ENCODE measurements at places on chromosomes 2 and 18.

GRCh38 chr2:38268001-38268400 lies 109.1 kb downstream of the ATL2 start:
- DNase-seq, result no peak

GRCh38 chr2:9692456-9693195 lies 61.8 kb upstream of the YWHAQ start:
- DNase-seq, result no peak

DNA sequence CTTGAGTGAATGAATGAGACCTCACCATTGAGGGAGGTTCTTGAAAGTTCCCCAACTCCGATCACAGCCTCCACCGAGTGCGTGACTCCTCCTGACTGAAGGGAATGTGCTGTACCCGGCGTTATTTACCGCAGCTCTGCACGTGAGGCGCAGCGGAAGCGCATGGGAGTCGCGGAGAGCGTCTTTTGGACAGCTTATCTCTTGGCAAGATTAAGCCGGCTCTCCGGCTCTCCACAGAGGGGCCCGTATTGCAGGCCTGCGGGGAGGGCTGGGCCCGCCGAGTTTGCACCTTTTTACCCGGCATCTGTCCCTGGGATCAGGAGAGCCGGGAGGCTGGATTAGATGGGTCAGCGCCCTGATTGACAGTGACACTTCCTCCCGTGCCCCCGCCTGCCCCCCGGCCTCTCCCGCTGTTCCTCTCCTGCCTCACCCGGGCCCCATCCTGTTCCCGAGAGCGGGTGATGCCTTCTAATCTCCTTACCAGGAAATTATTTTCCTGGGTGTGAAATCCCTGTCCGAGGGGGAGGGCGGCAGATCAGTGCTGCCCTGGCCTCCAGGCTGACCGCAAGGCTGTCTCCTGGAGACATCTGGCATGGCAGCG lies 176.3 kb downstream of the INHBB start:
- DNase-seq, result no peak

- DNase-seq, result no peak
Measured at GRCh38 chr18:1103537-1103936, 198.9 kb downstream of the ADCYAP1 start.

- no peak for DNase-seq
Measured at GRCh38 chr18:79771446-79772107, 26.2 kb upstream of the KCNG2 start.
